NCI-H2081 (cell line): ENCODE measurements at places on chromosomes 12 and 14.

- no peak for DNase-seq
These were observed 161.2 kb downstream of the PLCZ1 start for GRCh38 chr12:18576648-18577047.

DNA sequence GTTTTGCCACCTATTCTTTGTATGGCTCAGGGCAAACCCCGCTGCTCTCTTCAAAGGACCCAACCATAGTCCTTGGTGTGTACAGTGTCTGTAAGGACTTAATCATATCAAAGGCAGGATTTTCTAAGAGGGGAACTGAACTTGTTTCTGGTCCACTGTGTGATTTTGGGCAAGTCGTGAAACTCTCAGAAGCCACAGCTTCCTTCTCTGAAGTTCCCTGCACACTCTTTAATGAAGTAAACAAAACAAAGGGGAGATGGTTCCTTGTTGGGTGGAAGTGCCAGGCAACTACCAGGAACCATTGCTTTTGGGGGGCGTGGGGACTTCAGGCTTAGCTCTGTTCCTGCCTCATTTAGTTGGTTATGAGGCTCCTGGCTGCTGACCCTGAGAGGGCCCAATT lies 152.4 kb downstream of the VRK1 start:
- no peak for DNase-seq

DNA sequence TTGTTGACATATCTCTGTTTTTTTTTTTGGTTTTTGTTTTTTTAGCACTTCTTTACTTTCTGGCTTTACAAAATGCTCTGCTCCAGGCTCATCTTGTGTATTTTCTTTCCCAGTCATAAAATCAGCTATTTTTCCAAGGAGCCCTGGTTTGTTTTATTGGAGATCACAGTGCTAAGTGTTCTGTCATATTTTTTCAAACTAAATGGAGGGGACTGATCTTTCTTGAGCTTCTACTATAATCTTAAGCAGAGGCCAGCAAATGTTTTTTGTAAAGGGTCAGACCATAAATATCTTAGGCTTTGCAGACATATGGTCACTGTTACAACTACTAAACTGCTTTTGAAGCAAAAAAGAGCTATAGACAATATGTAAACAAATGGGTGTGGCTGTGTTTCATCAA lies 30.6 kb upstream of the LIN7A start:
- DNase-seq, result no peak

DNA sequence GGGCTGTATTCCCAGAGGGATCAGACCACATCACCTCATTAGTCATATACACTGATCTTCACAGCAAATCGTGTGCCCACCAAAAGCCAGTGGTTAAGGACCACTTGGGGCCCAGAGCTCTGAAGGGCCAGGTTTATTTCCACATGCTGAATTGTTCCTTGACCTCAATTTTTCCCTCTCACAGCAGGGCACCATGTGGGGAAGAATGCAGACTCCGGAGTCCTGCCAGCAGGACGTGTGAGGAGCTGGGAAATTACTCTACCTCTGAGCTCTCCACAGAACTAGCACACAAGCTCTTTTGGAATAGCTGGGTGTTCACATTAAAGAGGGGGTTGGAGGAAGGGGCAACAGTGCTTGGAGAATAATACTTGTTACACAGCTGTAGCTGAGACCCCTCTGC lies 57.6 kb upstream of the SEL1L start:
- no peak for DNase-seq

GRCh38 chr14:90522571-90523191 lies 125.9 kb downstream of the CALM1 start:
- DNase-seq, result peak; percentile 90

DNA sequence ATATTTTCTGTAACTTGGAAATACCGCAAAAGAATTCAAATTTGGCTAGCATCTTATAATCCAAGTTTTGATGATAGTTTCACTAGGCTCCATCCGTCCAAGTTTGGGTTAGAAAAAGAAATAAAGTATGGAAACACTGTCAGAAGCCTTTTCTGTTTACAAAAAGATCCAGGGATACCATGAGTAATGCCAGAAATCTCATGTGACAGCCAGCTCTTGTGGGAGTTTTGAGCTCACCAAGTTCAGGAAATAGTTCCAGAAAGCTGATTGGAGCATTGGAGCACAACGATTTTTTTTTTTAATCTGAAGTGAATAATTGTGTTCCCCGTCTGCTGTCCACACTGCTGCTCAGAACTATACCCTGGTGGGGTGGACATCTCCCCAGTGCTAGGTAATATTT lies 229.7 kb upstream of the NPAS3 start:
- no peak for DNase-seq
